Stimulated activated CD4-positive, alpha-beta T cell treated with anti-CD3 and anti-CD28 coated beads, Interleukin-2, amount 100 ng/mL, for 4 hours (primary cell): ENCODE measurements at places on chromosomes 3 and 15.

DNA sequence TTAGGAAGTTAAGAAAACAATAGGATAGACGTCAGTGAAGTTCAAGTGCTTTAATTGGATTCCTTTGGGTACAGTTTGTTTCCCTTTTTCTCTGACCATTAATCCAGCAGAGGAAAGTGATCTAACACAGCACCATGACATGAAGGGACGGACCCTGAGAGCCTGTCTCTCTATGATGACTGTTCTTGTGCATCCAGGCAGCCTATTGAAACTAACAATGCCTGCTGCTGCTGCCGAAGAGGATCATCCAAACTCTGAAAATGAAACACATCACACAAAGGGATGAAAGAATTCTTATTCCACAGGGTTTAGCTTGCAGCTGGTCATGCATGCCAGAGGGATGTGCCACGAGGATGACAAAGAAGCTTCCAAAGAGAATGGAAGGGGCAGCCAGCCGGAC, 75.5 kb downstream of the ZBTB20 start:
- DNase-seq: no peak

DNA sequence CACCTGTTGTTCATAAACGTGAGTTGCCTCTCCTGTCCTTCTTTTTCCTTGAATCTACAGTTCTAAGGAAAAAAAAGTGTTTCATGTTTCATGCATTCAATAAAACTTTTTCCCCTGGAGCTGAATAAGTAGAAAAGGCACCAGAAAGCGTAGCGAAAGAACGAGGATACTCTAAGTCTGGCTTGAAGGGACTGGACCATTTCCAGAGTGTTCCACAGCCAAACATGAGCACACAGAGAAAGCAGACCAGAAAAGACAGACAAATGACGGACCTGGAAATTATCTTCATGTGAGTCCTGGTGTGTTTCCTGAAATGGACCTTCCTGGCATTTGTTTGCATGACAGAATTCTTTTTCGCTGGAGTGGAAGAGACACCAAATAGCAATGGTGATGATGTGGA, 204.7 kb downstream of the SV2B start:
- DNase-seq: no peak

GRCh38 chr3:39166932-39167532, 13.6 kb upstream of the CSRNP1 start:
- DNase-seq: no peak

- DNase-seq: no peak
These were observed 712.0 kb downstream of the NAALADL2 start for GRCh38 chr3:175571096-175571495.

DNA sequence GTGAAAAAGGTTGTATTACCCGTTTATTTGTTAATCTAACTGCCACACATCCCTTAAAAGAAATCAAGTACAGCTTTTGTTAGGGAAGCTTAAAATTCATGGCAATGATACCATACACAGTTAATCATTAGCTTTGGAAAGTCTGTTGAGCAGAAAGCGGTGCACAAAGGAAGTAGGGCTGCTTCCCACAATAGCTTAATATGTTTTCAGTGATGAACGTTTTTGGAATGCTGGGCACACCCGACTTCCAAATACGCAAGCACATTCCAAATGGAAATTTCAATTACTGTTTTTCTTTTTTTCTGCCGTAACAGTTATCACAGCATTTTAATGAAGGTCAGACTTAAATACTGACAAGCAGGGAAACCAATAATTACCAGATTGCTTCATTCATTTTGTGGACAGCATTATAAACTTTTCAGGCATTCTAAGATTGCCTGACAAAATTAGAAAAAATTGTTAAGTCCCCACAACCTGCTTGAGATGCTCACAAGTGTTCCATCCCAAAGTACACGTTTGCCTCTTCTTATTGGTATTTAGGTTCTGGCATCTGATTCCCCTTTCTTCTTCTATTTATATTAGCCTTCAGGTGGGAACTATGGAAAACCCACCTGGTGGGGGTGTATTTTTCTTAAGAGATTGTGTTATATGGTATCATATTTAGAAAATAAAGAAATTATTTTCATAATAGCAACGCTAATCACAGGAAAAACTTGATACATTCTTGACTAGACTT, 1.1 kb upstream of the ECT2 start:
- no peak for DNase-seq

DNA sequence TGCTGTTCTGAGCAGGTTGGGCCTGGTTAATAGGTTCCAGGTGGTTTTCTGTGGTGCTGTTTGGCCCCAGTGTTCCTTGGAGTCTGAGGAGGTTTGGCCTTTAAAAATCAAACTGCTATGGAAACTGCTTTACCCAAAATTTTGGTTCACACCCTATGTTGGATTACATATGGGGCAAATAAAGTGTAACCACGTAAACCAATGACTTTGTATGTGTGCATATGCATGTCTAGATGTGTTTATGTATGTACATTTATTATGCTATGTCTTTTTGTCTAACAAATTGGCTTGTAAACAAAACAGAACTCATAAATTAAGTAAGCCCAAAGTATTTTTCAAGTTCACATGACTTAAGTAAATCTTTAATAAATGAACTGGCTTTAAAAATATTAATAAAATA, 8.9 kb upstream of the XCR1 start:
- no peak for DNase-seq

GRCh38 chr3:43096761-43097160, 9.1 kb downstream of the POMGNT2 start:
- DNase-seq: no peak

DNA sequence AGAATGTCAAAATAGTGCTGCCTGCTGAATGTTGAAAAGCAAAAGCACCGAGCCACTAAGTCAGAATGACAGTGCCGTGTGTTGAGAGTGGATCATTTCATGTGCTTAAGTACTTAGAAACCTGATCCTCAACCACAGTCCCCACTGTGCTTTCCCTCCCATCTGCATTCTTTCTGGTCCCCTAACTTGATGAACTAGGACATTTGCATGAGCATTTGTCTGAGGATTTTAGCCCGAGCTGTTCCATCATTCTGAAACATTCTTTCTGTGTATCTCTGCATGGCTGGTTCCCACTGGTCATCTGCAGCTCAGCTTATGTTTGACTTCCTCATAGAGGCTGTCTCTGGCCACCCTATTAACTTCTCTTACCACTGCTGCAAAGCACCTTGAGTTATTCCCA, 42.0 kb downstream of the SST start:
- DNase-seq: no peak

DNA sequence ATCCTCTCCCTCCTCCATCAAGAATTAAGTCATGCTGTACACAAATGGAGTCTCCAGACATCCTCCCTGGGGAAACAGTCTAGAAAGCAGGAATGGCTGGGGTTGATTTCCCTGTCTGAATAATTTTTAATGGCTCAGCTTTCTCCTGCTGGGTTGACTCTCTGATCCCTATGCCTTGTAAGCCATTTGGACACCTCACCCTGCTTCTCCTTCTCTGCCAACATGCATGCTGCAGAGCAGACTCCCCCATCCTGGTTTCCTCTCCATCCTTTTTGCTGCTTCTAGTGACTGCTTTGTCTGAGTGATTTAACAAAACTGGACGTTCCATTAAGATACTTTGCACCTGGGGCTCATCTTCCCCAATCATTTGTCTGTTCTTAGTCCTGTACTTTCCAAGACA, 22.2 kb downstream of the SV2B start:
- DNase-seq: no peak

DNA sequence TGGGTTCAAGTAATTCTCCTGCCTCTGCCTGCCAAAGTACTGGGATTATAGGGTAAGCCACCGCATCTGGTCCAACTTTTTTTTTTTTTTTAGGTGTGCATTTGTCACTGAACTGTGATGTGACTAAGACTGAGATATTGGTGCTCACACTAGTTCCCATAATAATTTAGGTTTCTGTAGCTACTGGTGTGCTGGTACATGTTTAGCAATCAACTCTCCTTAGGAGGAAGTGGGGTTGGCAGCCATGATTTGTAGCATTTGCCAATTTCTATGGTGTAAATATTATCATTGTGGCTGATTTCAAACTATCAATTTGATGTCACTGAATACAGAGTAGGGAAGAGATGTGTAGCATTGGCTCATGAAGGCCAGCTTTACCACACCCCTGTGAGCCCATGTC, 372.7 kb downstream of the EDEM1 start:
- DNase-seq: no peak

GRCh38 chr3:138113326-138113725, 2.1 kb downstream of the DZIP1L start:
- DNase-seq: no peak

DNA sequence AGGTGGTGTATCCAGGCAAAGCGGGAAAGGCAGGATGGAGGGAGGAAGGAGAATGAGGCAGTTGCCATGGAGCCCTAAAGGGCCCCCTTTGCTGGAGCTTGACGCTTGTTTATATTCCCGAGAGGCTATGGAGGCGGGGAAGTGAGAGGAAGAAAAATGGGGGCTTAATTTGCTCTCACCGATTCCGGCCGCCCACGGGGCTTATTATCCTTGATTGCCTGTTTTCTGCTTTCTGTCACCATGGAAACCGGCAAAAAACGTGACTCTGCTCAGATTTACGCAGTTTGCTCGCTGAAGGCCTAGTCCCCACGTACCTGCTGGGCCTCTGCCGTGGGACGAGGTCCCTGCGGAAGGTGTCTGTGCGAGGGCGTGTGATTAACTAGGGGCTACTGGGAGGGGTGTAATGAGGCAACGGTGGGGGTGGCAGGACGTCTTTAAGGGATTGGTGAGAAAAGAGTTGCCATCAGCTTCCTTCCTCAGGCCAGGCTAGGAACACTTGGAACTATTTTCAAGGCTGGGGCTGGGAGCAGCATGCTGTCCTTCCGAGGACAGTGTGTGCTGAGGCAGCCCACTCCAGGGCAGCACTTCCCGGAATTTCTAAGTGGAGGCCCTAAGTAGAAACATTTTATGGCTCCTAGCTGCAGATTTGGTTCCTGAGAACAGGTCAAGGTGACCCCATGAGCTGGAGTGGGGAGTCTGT, 110.8 kb upstream of the NDN start:
- DNase-seq: no peak

DNA sequence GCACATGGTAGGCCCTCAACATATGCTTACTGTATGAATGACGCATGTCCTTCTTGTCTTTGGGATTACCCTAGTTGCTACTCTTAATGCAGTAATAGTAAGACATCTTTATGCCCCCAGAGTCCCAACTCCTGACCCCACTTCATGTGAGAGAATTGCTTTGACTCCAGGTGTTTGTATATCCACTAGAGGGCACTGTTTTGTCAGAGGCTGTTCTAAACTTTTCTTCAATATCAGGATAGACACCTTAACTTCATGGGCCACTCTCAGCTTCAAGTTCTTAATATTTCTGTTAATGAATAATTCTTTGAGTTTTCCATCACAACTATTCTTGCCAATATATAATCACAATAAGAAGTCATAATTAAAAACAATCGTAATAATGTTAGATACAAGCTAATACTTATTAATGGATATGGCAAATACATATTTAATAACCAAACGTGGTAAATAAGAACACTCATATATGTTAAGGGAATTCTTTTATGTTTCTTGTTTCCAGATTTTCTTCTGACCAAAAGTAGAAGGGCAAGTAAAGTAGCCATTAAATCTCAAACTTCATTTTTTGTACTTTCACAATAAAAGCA, 337.2 kb upstream of the DNAJC19 start:
- DNase-seq: no peak

DNA sequence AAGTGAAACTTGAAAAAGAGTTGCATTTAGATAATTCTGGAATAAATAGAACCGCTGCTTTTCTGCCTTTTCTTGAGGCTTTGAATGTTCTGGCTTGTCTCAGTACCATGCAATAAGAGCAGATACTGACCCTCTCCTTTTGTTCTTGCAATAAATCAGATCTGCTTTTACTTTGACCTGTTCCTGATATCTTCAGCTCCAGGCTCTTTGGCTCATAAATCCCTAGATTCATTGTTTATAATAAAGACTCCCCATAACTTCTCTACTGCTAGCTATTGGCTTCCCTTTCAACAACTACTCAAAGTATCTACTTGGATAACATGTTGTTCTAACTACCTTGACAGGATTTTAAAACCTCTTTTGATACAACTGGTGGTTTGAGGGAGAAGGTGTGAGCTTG, 47.4 kb upstream of the TMC3 start:
- DNase-seq: no peak

DNA sequence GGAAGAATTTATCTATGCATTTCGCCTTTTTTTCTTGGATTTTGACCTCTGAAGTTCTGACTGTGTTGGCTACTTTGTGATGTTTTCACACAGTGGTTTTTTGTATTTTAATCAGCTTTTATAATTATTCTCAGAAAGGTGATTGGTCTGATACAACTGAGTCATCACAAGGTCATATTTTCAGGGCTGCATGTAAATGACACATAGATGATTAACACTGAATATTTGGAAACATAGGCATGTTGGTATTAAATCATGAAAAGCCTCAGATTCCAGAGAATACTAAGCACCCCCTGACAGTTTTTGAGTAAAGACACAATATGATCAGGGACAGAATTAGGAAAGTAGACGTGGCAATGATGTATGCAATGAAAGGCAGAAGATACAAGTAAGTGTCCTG, 175.5 kb upstream of the SLCO3A1 start:
- DNase-seq: no peak

DNA sequence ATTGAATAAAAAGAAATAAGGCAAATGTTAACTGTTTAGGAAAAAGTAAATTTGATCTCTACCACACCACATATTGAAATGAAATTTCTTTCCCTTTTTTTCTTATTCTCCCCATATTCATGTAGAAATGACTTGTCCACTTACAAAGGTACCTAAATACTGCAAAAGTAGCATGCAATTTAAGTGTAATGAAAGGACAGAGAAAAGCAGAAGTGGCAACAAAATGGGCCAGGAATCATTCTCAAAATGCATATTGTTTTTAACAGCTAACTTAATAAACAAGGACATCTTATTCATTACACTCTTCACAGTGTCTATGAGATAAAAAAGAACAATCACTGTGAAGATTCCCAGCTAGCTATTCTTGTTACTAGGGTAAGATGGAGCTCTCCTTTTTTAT, 40.6 kb upstream of the FGF7 start:
- no peak for DNase-seq

DNA sequence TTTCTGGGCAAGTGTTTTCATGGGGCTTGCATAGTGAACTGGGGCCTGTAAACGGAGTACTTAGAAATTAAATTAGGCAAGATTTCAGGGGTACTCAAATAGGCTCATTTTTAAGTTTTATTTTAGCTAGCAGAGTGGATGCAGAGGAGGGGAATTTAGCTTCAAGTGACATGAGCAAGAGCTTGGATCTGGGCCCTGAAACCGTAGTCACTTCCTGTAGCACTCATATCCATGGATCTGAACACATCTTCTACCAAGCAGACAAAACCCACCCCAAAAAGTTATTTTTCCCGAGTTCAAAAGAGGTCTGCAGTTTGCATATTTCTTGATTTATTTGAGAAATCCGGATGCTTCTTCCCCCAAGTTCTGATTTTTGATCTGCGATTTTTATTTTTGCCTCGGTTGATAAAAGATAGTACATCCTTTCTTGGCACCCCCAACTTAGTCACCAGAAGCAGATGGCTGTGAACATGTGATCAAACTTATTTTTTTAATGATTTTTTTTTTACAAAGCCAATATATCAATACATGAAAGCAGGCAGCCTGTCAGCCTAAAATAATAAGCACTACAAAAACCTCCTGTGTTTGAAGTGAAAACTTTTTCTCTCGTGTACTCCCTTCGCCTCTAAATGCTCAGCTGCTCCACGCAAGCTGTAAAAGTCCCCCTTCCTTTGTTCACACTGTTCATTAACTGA, 36.6 kb upstream of the STT3B start:
- DNase-seq: no peak
